Heart left ventricle (tissue), 16 donors: ENCODE measurements at places on chromosomes 2 and 18.
A peak's percentile ranks its signal among the peaks of the same experiment; 100 is the strongest.

DNA sequence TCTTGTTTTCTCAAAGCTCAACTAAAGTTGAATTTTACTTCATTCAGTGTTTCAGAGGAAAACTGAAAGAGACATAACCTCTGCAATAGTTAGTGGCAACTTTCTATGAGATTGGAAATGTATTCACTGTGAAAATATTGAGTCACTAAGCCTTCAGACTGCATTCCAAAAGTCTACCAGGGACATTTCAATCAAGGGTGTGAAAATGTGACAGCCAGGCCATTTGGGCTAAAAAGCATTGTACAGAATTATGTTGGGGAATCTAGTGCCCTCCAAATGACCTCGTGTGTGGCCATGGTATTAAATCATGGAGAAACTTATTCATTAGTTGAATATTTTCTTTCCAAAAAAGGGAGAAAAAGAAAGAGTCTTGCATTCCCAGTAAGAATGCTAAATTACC lies 251.9 kb downstream of the GRB14 start:
- no peak for DNase-seq

- no peak for DNase-seq
Observed at GRCh38 chr2:132991471-132992045, 321.6 kb upstream of the LYPD1 start.

DNA sequence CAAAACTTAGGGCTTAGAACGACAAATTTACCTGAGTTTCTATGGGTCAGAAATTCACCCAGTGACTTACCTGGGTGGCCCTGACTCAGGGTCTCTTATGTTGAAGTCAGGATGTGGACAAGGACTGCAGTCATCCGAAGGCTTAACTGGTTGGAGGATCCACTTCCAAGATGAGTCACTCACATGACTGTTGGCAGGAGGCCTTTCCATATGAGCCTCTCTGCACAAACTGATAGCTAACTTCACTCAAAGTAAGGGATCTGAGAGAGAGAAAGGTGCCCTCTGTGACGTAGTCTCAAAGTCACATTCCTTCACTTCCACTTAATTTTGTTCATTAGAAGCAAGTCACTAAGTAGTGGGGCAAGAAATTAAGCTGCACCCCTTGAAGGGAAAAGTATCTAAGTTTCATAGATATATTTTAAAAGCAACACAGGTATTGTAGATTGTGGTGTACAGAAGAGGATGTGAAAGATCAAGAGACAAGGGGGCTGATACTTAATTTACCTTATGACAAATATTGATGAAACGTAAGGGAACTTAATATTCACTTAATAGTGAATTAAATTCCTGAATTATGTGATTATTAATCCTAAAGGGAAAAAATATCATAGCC lies 48.4 kb downstream of the TANK start:
- DNase-seq = no peak

DNA sequence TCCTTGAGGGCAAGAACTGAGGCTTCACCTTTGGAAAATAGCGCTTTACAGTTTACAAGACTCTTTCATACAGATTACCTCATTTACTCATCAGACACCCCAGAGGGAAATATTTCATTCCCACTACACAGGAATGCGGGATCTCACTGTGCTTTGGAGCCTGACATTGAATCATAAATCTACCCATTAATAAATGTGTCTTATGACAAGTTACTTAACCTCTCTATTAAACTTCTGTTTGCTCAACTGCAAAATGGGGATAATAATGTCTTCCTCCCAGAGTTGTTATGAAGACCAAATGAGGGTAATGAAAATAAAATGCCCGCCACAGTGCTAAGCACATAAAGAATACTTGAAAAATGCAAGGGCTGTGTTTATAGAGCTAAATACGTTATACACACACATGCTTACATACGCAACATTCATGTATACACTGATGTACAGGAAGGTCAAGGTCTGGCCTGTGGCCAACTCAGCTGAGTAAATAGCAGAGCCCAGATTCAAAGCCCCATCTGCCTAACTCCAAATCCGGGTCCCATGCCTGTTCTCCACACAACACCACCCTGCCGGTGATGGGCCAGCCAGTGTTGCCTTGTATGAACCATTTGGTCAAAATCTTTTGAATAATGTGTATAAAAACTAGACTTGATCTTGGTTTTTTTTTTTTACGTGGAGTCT lies 77.8 kb upstream of the STPG4 start:
- no peak for DNase-seq

- no peak for DNase-seq
Observed at GRCh38 chr2:207819839-207820784, 50.4 kb upstream of the FZD5 start.

DNA sequence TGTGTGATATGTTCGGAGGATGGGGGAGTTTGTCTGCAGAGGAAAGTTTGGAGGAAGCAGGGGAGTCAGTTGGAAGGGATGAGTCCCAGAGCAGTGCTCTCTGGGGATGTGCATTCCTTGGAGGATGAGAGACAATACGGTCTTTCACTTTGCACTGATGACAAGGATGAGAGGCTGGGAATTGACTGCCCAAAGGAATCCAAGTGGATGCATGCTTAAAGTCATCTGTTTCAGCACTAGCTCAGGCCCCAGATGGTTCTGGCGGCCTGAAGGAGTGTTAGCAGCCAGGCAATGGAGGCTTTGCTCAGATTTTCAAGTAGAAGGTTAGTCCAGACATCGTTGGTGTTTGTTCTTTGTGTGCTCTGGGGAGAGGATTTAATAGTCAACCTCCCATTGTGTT lies 100.2 kb downstream of the CRIM1 start:
- DNase-seq = no peak

DNA sequence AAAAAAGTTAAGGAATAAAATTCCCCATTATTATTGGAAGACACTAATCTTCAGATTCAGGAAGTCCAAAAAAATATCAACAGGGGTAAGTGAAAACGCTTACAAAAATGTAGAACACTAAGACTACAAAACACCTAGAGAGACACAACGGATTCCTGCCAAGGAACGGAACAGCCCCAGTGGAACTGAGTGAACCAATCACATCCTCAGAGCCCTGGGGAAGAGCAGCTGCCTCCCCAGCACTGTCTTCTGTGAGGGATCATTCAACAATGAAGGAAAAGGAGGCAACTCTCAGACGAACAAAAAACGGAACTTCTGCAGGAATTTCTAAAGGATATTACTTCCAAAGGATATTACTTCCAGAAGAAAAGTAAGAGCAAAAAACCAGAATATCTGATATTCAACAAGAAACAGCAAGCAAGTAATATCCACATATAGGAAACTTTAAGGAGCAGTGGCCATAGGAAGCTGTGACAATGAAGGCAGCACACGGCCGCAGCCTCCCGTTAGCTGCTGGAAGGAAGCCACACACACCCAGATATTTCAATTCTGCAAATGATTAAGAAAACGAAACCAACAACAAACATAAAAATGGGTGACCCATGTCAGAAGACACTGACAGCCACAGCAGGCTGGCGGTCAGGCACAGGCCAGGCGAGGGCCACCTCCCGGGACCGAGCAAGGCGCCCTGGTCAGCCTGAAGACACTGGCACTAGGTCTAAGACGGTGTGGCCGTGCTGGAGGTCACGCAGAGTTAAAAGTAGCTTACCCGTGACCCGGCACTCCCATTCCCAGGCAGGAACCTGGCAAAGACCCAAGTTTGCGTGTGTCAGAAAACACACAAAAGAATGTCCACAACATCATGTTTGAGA lies 81.8 kb downstream of the HDAC4 start:
- DNase-seq = peak; percentile 60
